Heart right ventricle (tissue), 16 donors: ENCODE measurements at places on chromosomes 2 and 18. TPM values are rescaled to one million over a fixed set of nuclear protein-coding genes. Genes with fewer than 3 reads are reported as not detected.

GRCh38 chr18:43078478-43079092 lies 36.9 kb downstream of the RIT2 start:
- no peak for DNase-seq

GRCh38 chr2:206273905-206274304 lies 558 bp upstream of the ZDBF2 start:
- DNase-seq, result no peak

CCDC195 gene
- total RNA-seq, result not detected

DNA sequence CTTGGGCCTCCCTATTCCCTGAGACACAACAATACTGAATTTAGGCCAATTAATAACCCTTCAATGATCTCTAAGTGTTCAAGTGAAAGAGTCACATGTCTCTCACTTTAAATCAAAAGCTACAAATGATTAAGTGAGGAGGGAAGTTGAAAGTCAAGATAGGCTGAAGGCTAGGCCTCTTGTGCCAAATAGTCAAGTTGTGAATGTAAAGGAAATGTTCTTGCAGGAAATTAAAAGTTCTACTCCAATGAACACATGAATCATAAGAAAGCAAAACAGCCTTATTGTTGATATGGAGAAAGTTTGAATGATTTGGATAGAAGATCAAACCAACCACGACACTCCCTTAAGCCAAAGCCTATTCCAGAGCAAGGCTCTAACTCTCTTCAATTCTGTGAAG lies 286.9 kb downstream of the MEIS1 start:
- no peak for DNase-seq

DNA sequence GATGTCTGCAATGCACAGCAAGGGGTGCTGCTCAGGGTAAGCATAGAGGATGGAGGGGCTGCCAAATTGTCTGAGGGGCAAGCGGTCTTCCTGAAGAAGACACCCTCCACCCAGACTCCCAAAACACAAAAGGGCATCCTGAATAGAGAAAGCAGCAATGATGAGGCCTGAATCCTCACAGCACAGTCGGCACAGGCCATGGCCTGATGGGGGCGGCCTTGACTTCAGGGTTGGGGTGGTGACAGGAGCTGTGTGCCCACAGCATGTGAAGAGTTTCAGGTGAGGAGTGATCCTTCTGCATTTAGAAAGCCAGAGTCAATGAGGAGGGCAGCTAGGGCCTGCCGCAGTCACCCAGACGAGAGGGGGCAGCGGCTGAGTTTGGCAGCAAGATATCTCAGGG lies 159.4 kb downstream of the GALNT14 start:
- DNase-seq, result no peak

RUFY4 gene
- not detected for total RNA-seq

- peak; percentile 11 for DNase-seq
These were observed 168.2 kb downstream of the KCNS3 start for GRCh38 chr2:18046558-18047212.

- DNase-seq, result no peak
These were observed 23.0 kb upstream of the RHOB start for GRCh38 chr2:20423847-20424246.

COL6A3 gene
- total RNA-seq, result 60.0 TPM

DNA sequence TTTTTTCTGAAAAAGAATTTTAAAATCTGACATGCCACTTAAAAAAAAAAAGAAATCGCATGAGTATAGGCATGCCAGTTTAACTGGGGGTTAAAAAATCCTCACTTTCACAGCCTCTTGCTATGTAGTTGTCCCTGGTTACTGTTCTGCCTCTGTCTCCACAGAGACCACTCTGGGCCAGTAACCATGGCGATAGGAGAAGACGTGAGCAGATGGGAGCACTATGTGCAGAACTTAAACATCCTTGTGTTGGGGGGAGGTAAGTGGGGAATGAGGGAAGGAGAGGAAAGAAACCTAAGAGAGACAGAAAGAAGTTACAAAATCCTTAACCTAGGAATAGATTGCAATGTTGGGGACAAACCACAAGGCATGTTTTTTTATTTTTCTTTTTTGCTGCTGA lies 75.9 kb upstream of the CYRIA start:
- DNase-seq, result no peak

DNA sequence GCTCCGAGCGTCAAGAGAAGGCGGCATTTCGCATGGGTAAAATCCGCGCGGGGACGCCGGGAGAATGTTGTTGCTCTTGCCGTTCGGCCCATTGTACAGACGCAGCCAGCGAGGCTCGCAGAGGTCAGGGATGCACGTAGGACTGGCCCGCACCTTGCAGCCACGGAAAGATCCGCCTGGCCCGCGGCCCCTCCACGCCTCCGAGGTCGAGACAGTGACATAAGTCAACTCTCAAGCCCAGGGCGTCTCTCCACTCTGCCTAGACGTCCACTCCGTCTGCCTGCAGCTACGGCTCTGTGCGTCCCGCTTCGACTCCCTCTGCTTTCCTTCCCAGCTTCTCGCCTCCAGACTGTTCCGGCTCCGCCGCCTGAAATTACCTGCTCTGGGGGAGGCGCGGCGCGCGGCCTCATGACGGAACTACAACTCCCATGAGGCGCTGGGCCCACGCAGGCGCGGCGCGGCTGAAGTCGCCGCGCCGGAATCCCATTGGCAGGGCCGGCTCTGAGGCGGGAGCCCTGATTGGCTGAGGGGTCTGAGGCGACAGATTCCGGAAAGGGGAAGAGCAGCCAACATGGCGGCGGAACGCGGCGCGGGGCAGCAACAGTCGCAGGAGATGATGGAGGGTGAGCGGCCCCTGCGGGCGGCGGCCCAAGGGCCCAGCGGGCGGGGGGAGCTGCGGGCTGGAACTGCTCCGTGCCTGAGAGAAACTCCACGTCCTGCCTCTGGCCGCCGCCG lies at the start of gene PPP1R7:
PPP1R7 (plus strand) TSS at position 543 of the 735 bp plus-strand sequence; CDS start at position 572, 29 bp downstream.
- peak; percentile 95 for DNase-seq
